ENCODE measurements at places on chromosomes 1 and 21. TPM values are rescaled to one million over a fixed set of nuclear protein-coding genes. Genes with fewer than 3 reads are reported as not detected.
A peak's percentile ranks its signal among the peaks of the same experiment; 100 is the strongest.

- no peak for DNase-seq
These were observed 30.1 kb downstream of the UMODL1 start for GRCh38 chr21:42101246-42101645.

DNA sequence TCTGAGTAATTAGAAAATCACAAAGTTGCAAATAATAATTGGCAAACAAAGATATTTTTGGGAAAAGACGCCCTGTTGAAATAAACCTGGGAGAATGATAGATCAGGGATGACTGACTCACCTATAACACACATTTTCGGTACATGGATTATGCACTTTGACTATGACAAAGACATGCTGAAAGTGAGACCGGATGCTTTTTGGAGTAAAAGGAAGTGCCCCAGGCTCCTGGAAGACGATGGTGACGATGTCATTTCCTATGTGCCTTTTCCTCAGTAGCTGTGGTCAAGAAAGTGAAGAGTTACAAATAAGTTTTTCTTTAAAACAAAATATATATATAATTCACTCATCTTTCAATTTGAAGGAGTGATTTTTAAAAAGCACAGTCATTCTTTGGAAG, 158.7 kb downstream of the SIPA1L2 start:
- no peak for DNase-seq

- no peak for DNase-seq
These were observed 83.9 kb upstream of the NBPF4 start for GRCh38 chr1:108327534-108328466.

DNA sequence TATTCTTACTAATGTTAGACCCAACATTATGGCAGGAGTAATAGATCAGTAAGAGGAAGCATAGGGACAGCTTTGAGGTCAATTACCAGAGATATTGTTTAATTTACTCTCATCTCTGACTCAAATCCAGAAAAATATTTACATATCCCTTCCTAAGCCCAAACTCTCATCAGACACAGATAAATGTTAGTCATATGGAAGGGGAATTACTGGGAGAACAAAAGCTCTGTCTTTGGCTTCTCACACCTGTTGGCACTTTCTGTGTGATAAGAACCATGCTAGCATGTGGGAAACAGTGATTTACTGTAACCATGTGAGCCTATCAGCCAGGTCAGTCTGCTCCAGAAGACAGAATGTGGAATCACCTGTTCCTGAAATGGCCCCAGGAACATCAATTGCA, 72.4 kb downstream of the DUSP10 start:
- no peak for DNase-seq

GRCh38 chr1:176752505-176752904, 289.5 kb downstream of the PAPPA2 start:
- DNase-seq = no peak

DNA sequence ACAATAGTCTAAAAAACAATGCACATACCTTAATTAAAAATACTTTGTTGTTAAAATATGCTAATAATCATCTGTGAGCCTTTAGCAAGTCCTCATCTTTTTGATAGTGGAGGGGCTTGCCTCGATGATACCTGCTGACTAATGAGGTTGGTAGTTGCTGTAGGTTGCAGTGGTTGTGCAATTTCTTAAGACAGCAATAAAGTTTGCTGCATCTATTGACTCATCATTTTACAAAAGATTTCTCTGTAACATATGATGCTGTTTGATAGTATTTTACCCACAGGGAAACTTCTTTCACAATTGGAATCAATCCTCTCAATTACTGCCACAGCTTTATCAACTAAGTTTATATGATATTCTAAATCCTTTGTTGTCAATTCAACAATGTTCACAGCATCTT, 7.6 kb downstream of the C1orf87 start:
- no peak for DNase-seq

DNA sequence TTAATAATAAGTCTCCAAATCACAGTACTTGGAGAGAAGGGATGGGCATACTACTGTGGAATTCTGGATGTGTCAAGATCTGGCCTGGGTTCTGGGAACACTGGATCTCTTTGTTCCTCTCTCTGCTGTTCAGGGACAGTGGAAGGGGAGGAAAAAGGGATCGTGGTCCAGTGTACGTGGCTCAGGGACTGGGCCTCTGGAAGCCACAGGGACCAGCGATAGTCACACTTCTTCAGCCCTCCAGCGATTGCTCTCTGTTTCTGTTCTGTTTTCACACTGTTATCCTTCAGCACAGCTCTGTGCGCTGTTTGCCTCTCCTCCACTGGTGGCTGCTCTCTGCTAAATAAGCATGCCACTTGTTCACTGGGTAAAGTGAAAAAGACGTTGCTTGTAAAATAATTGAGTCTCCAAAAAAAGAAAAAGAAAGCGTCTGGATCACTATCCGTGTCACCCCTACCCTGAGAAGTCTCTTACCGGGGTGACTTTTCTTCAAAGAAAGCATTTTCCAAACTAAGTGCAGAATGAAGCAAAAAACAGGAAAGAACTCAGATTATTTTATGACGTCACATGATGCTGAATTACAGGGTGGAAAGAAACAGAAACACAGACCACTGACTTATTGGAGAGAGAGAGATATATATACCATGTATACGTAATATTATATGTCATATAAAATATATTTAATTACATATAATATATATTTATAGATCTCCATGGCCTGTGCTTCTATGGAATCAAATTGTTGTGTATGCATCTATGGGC, 279.4 kb downstream of the RGS7 start:
- DNase-seq = no peak

GRCh38 chr1:6185635-6186382, 5.7 kb upstream of the CHD5 start:
- DNase-seq = peak; percentile 35

- DNase-seq = peak; percentile 68
These were observed 77.3 kb upstream of the BCAR3 start for GRCh38 chr1:93758842-93759515.

GRCh38 chr1:117860896-117861610, 68.4 kb downstream of the GDAP2 start:
- no peak for DNase-seq

GRCh38 chr1:195462152-195462551, 1146.1 kb downstream of the KCNT2 start:
- DNase-seq = no peak

RNF207 gene
- total RNA-seq = 16.4 TPM

TBX19 gene
- 2.4 TPM for total RNA-seq

KLF17 gene
- not detected for total RNA-seq

SYCP1 gene
- total RNA-seq = not detected

WLS gene
- not detected for total RNA-seq

Measured in activated CD4-positive, alpha-beta memory T cell treated with anti-CD3 and anti-CD28 coated beads, Interleukin-2, amount 10 ng/mL, durations not matched to agents 7 days and 5 days (primary cell).